Mesenteric fat pad (tissue), 1 donor: ENCODE measurements at places on chromosomes 16 and 17. TPM values are rescaled to one million over a fixed set of nuclear protein-coding genes. Genes with fewer than 3 reads are reported as not detected.
A peak's percentile ranks its signal among the peaks of the same experiment; 100 is the strongest.

DNA sequence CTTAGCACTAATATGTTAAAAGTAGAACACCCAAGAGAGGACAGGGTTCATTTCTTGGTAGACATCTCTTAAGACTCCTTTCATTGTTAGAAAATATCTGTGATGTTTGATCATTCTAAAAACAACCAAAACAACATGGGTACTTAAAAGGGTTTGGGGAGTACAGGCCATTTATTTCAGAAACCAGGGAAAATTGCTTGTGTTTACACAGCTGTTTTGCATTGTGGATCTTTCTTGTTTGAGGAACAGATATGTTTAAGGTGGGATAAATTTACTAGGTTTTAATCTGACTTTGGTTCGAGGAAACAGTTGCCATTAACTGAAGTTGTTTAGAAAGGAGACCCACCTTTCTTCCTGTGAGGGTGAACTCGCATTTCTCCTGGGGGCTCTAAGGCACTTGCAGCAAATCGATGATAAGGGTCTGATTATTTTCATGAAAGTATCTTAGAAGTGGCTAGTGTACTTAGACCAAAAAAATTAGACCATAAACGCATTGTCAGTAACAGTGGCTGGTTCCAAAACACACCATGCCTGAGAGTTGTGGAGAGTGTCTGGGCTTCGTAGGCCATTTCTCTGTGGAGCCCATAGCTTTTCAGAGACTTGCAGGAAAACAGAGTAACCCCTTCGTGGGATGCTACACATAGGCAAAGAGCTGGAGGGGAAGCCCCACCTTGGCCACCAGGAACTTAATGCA lies 17.6 kb downstream of the CLUAP1 start:
- no peak for DNase-seq

Gene KRT40
- total RNA-seq: not detected

Gene CAPNS2
- total RNA-seq: 0.55 TPM

- no peak for DNase-seq
Observed at GRCh38 chr16:71594000-71594646, 17.2 kb upstream of the TAT start.

GRCh38 chr17:46154151-46154816 lies 38.9 kb downstream of the KANSL1 start:
- no peak for DNase-seq

Gene LGALS9
- 116 TPM for total RNA-seq

DNA sequence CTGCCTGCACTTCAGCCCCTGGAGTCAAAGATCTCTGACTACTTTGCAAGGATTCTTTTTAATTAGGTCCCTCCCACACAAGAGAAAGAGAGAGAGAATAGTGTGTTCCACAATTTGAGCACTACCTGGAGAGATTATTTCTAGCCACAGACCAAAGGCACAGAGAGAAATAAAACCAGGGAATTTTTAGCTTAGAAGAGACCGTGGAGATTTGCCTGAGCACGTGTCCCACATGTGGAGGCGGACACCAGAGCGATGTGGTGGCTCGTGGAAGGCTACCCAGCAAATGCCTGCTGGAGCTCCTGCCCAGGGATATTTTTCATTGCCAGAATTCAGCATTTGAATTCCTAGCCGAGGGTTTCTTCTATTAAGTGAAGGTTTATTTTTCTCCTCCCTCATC lies 50.6 kb downstream of the MGAT5B start:
- no peak for DNase-seq

GRCh38 chr16:27381236-27381635 lies 20.7 kb upstream of the IL21R start:
- DNase-seq: peak; percentile 20

Gene EEF2KMT
- 12.7 TPM for total RNA-seq

Gene SYCE1L
- total RNA-seq: 1.3 TPM

DNA sequence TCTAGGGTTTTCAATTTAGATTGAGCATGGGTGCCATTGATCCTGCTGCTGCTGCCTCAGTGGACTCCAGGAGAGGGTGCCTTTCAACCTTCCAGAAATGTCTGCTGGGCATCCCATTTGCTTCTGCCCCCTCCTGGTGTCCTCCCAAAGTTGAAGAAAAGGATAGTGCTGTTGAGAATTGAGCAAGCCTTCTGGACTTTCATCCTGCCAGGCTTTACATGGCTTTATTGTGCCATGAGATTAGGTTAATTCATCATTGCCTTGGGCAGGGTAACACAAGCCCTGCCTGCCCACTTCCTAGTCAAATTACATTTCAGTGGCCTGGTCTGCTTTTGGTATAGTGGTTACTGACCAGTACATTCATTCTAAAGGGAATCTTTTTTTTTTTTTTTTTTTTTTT lies 17.9 kb upstream of the TANGO6 start:
- DNase-seq: no peak

Gene GLIS2
- total RNA-seq: 14.2 TPM

Gene PRR35
- total RNA-seq: not detected

Gene THOC6
- total RNA-seq: 20.6 TPM

- DNase-seq: no peak
Observed at GRCh38 chr16:6032438-6032837, 934.8 kb upstream of the EEF2KMT start.

- no peak for DNase-seq
Observed at GRCh38 chr16:54977211-54977610, 46.5 kb downstream of the IRX5 start.

DNA sequence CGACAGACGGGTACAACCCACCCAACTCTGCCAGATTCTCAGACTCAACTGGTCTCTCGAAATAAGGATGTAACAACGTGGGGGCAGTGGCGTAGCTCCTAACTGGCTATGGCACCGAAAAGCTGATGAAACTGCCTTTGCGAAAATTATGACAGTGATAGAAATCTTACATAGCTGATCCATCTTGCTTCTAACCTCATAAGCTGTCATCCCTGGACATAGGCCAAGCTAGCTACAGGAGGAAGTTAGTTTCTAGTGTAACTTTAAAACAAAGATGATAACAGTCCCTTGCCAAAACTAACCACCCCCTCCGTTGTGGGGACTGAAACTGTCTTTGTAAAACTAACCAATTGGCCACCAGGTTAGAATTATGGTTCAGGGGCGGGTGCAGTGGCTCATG lies 220.1 kb downstream of the SLC39A11 start:
- DNase-seq: no peak

- DNase-seq: peak; percentile 86
Observed at GRCh38 chr16:24858219-24859041, 12.7 kb downstream of the SLC5A11 start.

DNA sequence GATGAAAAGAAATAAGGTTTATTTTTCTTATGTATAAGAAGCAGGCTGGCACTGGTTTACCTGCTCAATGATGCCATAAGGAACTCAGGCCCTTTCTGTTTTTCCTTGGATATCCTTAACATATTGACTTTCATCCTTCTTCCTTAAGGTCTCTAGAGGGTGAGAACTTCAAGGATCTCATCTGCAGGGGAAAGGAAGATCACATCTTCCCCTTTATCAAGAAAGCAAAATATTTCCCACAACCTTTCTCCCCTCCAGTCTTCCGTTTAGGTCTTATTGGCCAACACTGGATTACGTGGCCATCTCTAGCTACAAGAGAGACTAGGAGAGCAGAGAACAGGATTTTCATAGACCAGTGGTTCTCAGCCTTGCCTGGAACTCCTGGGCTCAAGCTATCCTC lies 4.2 kb upstream of the TBX4 start:
- DNase-seq: no peak

GRCh38 chr17:32588135-32588534 lies 101.3 kb downstream of the CDK5R1 start:
- DNase-seq: no peak

GRCh38 chr17:20300436-20300934 lies 166.9 kb downstream of the LGALS9B start:
- DNase-seq: peak; percentile 51

- DNase-seq: no peak
Observed at GRCh38 chr16:20191566-20191965, 117.9 kb upstream of the GPR139 start.
